Naive B cell (primary cell): ENCODE measurements at places on chromosomes 4 and X. TPM values are rescaled to one million over a fixed set of nuclear protein-coding genes. Genes with fewer than 3 reads are reported as not detected.

- H3K27ac ChIP-seq, result no peak overlapping the region
- peaks cover 7% of the 10 kb centered on the region for H3K36me3 ChIP-seq
- no peaks in the 10 kb centered on the region for H3K27me3 ChIP-seq
- no peaks in the 10 kb centered on the region for H3K4me1 ChIP-seq
- H3K4me3 ChIP-seq, result no peak overlapping the region
Measured at GRCh38 chr4:7710576-7711306, 228.9 kb downstream of the AFAP1 start.

- H3K27ac ChIP-seq, result peak overlapping the region; percentile 12
- H3K4me3 ChIP-seq, result no peak overlapping the region
- peaks cover 5% of the 10 kb centered on the region for H3K36me3 ChIP-seq
- no peak for DNase-seq
- H3K4me1 ChIP-seq, result peaks cover 39% of the 10 kb centered on the region
- no peaks in the 10 kb centered on the region for H3K27me3 ChIP-seq
Measured at GRCh38 chr4:48639807-48640206, 140.3 kb downstream of the FRYL start.

DNA sequence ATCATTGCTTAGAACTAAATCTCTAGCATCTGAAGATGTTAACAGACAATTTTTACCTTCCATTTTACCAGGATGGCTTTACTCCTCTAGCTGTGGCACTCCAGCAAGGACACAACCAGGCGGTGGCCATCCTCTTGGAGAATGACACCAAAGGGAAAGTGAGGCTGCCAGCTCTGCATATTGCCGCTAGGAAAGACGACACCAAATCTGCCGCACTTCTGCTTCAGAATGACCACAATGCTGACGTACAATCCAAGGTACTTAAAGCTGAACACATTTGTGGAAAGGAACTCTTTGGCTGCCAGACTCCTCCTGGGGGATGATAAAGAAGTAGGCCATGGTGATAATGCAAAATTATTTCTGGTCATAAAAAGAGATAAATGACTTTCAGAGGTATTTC is 187.5 kb downstream of the ANK2 start:
- no peaks in the 10 kb centered on the region for H3K36me3 ChIP-seq
- H3K27me3 ChIP-seq, result no peaks in the 10 kb centered on the region
- no peaks in the 10 kb centered on the region for H3K4me1 ChIP-seq
- H3K4me3 ChIP-seq, result no peak overlapping the region
- H3K27ac ChIP-seq, result no peak overlapping the region

Gene SMIM10
- polyA plus RNA-seq, result 1.0 TPM

Gene VCX3A
- polyA plus RNA-seq, result not detected
